ENCODE measurements at places on chromosomes 5 and 9. TPM values are rescaled to one million over a fixed set of nuclear protein-coding genes. Genes with fewer than 3 reads are reported as not detected.

Gene PCDHGA2
- 0.12 TPM for total RNA-seq

Gene LNPEP
- total RNA-seq = 39.4 TPM

Gene NMUR2
- total RNA-seq = not detected

DNA sequence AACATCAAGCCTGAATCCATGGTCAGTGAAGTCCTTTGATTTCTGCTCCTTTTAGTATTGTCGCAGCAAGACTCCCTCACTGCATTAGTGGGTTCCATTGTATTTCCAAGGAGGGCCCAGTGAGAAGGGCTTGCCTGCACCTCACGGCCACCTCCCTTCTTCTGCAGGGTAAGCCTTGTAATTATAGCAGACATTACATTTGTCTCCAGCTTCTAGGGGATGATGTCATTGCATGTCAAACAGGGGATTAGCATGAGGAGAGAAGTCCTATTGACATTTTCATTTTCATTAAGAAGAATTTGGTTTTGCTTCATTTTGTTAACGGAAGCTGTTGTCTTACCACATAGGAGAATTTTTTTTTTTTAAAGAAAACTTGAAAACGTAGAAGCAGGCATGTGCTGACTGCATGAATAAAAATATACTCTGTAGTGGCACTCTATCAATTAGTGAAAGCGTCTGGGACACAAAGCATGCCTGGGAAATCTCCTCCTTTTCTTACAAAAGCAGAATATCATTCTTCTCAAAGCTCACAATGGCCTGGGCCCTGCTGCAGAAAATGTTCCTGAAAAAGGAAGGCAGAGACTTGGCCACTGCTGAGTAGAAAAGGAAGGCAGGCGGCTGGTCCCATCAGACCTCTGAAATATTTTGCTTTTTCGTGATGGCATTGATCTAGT, 27.1 kb downstream of the MAP1B start:
- DNase-seq = no peak
- H3K27ac ChIP-seq = no peak overlapping the region
- H3K36me3 ChIP-seq = no peaks in the 10 kb centered on the region
- H3K27me3 ChIP-seq = peaks cover 43% of the 10 kb centered on the region
- H3K4me1 ChIP-seq = peaks cover 7% of the 10 kb centered on the region

GRCh38 chr5:72020161-72020983, 86.9 kb upstream of the MAP1B start:
- no peak for DNase-seq
- H3K4me3 ChIP-seq = no peak overlapping the region
- H3K36me3 ChIP-seq = no peaks in the 10 kb centered on the region
- peaks cover 9% of the 10 kb centered on the region for H3K27me3 ChIP-seq
- H3K4me1 ChIP-seq = no peaks in the 10 kb centered on the region
- no peak overlapping the region for H3K27ac ChIP-seq

- DNase-seq = no peak
- no peak overlapping the region for H3K4me3 ChIP-seq
- H3K27me3 ChIP-seq = no peaks in the 10 kb centered on the region
- peak overlapping the region; percentile 21 for H3K27ac ChIP-seq
- peaks cover 85% of the 10 kb centered on the region for H3K36me3 ChIP-seq
These were observed 48.3 kb downstream of the IARS1 start for GRCh38 chr9:92245005-92245797.

- DNase-seq = peak; percentile 60
- peaks cover 6% of the 10 kb centered on the region for H3K4me1 ChIP-seq
- H3K36me3 ChIP-seq = no peaks in the 10 kb centered on the region
- H3K27me3 ChIP-seq = peaks cover 6% of the 10 kb centered on the region
- no peak overlapping the region for H3K4me3 ChIP-seq
These were observed 344.7 kb upstream of the RGMB start for GRCh38 chr5:98428806-98429205.

All from activated CD4-positive, alpha-beta T cell treated with anti-CD3 and anti-CD28 coated beads, Interleukin-2, amount 10 ng/mL, durations not matched to agents 24 days and 14 days (primary cell).